ENCODE measurements at places on chromosomes 11 and 22.

- no peak for DNase-seq
These were observed 6.4 kb downstream of the IL10RA start for GRCh38 chr11:117992620-117993019.

GRCh38 chr22:24707470-24707801 lies 67.1 kb downstream of the PIWIL3 start:
- DNase-seq = no peak

GRCh38 chr11:5597953-5598352 lies 1.5 kb downstream of the TRIM6 start:
- no peak for DNase-seq

DNA sequence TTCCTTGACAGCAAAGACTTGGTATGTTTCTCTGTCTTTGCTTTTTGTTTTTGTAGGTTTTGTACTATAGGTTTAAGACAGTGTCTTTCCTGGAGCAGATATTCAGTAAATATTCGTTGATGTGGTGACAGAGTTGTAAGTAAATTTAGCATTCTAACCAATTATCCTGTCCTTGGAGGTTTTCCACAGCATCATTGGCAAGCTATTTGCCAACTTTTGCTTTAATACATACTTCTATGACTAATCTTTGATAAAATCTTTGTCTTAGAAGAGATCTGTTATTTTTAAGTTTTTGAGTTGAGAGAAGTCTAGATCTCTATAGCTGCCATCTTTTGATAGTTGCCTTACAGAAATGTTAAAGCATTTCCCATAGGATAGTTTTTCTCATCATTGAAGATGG lies 3.8 kb downstream of the USP47 start:
- no peak for DNase-seq

DNA sequence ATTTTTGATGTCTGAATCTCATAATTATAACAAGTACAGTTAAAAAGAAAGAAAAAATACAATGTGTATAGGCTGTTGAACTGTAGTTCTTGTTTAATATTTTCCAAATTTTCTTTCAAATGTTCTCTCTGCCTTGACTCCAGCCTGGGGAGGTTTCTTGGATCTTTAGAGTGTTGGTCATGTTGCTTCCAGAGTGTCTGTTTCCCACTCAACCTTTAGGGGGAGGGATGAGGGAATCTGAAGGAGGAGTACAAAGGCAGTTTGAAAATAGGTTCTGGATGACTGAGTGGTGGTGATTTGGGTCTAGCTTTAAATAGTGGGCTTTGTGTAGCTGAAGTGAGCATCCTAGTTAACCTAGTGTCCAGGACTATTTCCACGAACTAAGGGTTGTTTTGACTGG lies 2.0 kb downstream of the CTNND1 start:
- no peak for DNase-seq

DNA sequence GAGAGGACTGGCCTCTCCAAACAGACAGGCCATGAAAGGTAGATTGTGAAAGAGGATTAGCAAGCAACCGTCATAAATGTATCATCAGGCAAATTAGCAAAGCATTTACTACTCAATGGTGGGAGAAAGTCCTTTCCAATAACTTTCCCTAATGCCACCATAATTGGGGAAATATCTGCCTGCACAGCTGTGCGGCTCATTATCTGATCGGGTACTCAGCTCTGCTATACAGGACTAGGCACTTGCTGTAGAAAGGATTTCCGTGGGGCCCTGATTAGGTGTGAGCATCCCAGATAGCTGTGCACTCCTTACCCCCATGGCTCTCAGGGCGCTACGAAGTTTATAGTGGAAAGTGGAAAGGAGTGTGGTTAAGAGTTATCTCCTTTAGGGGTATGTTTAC lies 309.7 kb upstream of the PLET1 start:
- DNase-seq = no peak

DNA sequence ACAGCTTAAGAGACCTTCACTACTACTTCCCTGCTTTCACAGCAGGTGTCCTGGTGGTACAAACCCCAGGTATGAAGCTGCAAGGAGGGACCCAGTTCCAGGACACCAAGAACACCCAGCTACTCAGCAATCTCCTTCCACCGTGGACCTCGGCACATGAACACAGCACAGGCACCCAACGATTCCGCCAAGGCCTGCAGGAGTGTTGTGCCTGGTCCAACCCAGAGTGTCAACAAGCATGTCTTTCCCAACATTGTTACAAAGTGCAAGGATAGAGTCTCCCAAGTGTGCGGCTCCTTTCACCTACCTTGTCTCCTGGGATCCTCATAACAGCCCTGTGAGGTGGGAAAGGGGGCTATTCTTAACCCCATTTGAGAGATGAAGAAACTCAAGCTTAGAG lies 11.8 kb downstream of the PATZ1 start:
- no peak for DNase-seq

DNA sequence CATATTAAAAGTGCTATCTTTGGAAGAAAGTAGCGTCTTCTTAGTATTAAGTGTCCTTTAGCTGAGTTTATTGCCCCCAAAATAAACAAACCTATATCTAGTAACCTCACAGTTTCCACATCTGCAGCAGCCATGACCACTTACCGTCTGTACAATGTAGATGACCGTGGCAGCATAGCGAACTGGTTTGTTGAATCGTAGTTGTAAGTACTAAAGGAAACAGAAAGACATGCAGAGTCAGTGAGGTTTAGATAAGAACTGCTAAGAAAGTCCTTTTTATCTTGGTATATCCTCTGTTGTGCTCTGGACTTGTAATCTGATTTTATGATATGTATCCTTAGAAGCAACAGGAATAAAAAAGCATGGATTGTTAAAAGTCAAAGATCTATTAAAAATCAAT lies 9.4 kb downstream of the SLC5A12 start:
- DNase-seq = no peak

DNA sequence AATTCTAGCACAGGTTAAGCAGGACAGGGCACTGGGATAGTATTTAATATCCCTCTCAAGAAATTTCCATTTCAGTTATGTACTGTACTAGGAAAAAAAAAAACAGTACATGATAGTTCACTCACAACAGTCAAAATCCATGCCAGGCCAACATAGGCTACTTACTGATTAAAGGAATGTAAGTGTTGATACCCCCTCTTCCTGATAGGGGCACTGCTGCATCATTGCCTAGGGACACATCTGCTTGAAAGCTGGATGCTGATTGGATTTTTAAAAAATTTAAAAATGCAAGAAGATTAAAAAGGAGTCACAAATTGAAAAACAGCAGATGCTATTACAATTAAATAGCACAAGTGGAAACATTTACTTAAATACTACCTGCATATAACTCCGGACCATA lies 43.4 kb downstream of the APOL5 start:
- DNase-seq = no peak

GRCh38 chr11:11346303-11346702 lies 6.7 kb downstream of the CSNK2A3 start:
- DNase-seq = no peak

DNA sequence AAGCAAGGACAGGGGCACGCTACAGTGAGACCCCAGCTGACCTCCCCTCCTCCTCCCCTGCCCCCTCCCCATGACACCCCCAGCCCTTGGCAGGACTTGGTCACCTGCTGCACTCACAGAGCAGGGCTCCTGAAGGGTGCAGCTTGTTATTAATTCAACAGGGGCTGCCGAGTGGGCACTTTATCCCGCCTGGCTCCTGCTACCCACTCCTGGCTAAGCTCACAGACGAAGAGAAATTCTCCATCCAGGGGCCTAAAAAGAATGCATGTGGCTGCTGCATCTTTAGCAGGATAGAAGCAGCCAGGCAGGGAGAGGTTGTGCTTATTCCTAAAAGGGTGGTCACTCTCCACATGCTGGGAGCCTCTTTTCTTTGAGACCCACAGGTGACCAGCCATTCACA lies 40.3 kb downstream of the GALNT18 start:
- DNase-seq = no peak

DNA sequence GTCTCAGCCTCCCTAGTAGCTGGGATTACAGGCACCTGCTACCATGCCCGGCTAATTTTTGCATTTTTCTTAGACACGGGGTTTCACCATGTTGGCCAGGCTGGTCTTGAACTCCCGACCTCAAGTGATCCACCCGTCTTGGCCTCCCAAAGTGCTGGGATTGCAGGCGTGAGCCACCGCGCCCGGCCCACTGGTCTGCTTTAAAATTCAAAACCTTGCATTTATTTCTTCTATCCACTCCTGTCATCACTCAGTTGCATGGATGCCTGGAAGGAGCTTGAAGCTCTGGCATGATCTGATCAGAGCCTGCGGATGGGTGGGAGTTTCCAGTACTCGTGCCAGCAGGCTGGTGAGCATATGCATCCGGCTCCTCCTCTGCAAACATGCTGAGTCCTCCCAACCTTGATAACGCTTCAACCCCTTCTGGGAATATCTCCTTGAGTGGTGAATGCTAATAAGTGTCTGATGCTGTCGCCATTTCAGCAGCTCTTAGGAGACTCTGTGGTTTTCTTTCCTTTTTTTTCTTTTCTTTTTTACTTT lies 39.6 kb downstream of the UBASH3B start:
- DNase-seq = no peak

DNA sequence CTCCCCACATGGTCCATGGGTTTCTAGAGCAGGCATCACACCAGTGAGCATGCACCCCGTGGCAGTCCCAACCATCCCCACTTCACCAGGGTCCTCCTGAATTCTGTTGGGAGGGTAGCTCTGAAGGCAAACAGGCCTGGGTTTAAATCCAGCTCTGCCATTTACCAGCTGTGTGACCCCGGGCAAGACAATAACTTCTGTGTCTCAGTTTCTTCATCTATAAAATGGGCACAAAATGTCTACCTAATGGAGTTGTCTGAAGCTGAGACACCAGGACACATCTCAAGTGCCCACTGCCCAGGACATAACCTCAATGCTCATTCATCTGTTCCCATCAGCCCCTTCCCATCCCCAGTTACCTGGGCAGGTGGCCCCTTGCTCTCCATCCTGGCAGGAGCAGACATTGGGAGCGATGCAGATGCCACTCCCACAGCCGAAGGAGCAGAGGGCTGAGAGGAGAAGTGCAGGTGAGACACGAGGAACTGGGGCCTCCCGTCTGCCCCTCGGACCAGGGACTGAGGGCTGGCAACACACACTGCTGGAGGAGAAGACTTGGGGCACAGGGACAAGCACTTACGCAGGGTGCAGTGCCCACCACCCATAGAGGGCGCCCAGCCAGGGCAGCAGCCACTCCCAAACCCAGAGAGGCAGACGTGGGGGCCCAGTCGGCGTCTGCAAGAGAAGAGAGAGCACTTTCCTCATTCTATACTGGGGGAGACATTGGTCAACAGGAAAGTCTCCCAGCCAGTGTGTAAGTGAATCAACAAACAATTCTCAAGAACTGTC lies 4.0 kb downstream of the VWCE start:
- DNase-seq = no peak

- DNase-seq = peak; percentile 28
These were observed 225.8 kb downstream of the ETS1 start for GRCh38 chr11:128361451-128362020.

DNA sequence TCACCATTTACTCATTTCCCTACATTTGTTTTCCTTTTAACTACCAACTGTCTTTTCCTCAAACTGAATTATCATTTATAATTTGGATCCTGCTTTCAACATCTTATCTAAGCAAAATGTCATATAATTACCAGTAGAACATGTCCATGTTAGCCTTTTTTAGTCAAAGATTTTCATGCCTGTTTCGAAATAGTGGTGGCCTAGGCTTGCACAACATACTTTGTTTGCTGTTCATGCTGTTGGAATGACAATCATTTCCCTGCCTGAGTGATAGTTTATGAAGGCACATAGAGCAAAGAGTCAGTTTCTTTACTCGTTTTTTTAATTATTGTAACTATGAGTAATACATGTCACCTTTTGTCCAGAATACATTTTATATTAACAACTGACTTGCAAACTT lies 144.3 kb upstream of the ANO3 start:
- DNase-seq = no peak

DNA sequence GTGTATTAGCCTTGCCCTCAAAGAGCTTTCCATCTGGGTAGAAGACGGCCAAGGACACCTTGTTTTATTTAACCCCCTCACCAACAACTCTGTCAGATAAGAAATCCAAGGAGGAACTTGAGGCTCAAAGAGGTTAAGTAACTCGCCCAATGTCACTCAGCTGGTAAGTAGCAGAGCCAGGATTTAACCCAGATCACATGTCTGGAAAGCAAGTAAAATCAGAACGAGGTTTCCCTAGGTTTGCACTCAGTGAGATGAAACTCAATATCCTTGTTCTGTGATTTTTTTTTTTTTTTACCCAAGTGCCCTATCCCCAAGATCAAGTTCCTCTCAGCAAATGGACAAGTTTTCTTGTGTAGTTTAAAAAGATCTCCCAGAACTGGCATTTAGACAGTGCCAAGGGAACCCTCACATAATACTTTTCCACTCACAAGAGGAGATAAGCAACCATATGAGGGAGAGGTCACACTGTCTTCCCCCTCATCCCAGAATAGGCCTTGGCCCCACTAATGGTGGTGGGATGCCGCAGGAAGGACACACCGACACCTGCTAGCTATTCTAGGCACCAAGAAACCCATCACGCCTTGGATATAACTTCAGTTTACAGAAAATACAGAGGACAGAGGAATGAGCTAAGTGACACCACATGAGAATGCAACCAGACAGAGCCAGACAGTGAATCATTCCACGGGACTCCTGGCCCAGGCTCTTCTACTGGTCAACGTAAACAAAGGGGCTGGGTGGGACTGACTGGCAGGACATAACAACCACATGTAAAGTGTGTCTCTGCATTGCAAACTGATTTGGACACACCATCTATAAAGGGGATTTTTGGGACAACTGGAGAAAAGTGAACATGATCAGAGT lies 8.6 kb upstream of the ARAP1 start:
- DNase-seq = no peak
